T-helper 1 cell (primary cell): ENCODE measurements at places on chromosomes 2 and 18.

GRCh38 chr2:1028831-1029230 is 78.2 kb downstream of the SNTG2 start:
- DNase-seq: no peak

DNA sequence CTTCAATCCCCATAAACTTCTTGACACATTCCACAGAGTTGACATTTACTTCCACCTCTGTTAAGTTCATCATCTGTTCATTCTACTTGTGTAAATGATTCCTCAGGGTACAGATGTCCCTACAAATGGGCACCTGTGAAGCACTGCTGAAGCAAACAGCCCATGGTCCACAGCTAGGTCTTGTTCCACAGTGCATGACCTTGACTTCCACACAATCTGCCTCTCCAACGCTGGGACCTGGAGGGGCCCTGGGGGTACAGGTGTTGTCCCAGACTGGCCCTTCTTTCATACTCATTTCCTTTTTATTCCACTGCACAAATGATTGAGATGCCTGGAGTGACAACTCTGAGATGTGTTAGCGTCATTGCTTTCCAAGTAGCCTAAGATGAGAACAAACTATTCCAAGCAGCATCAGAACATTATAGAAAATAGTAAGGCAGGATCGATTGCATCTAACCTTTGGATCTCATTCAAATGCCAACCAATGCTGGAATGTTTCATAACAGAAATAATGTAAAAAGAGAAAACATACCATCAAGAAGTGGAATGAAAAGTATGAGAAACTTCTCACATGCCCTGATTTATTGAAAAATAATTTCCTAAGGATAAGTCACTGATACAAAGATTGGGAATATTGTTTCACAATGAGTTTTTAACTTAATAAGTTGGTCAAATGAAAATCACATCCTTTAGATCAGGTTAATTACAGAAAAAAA is 31.2 kb downstream of the PIEZO2 start:
- DNase-seq: no peak

DNA sequence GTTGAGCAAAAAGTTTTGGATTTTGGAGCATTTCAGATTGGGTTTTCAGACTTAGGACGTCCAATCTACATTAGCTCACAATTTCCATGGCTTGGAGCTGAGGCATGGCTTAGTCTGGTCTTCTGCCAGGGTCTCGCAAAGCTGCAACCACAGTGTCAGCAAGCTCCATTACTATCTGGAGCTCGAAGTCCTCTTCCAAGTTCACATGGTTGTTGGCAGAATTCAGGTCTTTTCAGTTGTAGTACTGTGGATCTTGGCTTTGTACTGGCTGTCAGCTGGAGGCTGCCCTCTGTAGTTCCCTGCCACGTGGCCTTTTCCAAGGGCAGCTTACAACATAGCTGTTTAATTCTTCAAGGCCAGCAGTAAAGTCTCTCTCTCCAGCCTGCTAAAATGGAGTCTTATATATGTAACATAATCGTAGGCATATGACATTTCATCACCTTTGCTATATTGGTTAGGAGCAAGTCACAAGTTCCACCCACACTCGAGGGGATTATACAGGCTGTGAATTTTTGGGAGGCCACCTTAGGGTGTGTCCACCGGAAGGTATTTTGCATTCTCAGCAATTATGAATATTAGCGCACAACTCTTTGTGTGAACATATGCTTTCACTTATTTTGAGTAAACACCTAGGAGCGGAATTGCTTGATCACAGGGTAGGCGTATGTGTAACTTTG is 41.5 kb upstream of the EPC2 start:
- no peak for DNase-seq

- no peak for DNase-seq
Observed at GRCh38 chr2:4356109-4356508, 652.7 kb downstream of the DCDC2C start.

- DNase-seq: no peak
Observed at GRCh38 chr18:54239601-54240000, 15.1 kb upstream of the MBD2 start.

GRCh38 chr2:59732871-59733566 is 820.4 kb downstream of the BCL11A start:
- DNase-seq: no peak

GRCh38 chr18:77373730-77374445 is 124.2 kb downstream of the GALR1 start:
- no peak for DNase-seq

GRCh38 chr2:56266761-56267414 is 83.1 kb downstream of the CCDC85A start:
- no peak for DNase-seq
